ENCODE measurements at places on chromosomes 7 and 10.

- DNase-seq = no peak
Observed at GRCh38 chr10:123554656-123555055, 111.5 kb upstream of the GPR26 start.

GRCh38 chr10:14507176-14507575 is 176.5 kb upstream of the FRMD4A start:
- no peak for DNase-seq

DNA sequence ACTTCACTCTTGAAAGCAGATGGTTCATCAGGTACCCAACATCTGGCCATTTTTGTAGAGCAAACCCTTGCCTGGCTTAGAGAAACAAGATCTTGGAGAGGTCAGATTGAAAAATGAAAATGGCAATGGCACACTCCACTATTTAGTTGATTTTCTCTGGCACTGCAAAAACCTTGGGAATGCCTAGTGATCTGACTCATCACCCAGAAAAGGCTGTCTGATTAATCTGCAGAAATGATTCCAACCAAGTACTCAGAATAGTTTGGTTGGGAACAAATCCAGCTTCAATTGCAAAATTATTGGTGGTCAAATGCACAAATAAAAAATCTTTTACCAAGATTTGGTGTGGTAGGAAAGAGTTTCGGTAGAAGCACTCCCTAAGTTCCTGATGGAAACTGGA is 351.2 kb downstream of the PHTF2 start:
- no peak for DNase-seq

DNA sequence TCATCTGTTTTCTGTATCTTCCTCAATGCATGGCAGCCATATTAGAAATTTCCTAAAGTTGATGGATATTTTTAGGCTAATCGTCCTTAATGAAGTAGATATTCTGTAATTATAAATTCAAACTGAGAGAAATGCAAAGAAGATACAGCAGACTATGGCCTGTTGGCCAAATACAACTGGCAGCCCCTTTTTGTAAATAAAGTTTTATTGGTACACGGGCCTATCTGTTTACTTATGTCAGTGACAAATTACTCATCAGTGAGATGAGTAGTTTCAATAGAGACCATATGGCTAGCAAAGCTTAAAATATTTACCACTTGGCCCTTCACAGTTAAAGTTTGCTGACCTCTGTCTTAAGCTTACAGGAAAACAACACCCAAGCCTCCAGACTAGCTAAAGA is 112.3 kb downstream of the HTR7 start:
- DNase-seq = no peak

- no peak for DNase-seq
Observed at GRCh38 chr10:78458983-78459638, 425.4 kb downstream of the RPS24 start.

- no peak for DNase-seq
Observed at GRCh38 chr10:71695502-71696476, 23.8 kb downstream of the C10orf105 start.

GRCh38 chr7:44847920-44848634 is at the start of gene H2AZ2:
H2AZ2 (minus strand) TSS chr7:44848087; CDS start chr7:44847971, 116 bp downstream.
- DNase-seq = peak; percentile 100

- DNase-seq = no peak
Observed at GRCh38 chr7:55723621-55723941, 139.0 kb downstream of the SEPTIN14 start.

GRCh38 chr10:11205030-11205772 is 187.5 kb downstream of the CELF2 start:
- no peak for DNase-seq

DNA sequence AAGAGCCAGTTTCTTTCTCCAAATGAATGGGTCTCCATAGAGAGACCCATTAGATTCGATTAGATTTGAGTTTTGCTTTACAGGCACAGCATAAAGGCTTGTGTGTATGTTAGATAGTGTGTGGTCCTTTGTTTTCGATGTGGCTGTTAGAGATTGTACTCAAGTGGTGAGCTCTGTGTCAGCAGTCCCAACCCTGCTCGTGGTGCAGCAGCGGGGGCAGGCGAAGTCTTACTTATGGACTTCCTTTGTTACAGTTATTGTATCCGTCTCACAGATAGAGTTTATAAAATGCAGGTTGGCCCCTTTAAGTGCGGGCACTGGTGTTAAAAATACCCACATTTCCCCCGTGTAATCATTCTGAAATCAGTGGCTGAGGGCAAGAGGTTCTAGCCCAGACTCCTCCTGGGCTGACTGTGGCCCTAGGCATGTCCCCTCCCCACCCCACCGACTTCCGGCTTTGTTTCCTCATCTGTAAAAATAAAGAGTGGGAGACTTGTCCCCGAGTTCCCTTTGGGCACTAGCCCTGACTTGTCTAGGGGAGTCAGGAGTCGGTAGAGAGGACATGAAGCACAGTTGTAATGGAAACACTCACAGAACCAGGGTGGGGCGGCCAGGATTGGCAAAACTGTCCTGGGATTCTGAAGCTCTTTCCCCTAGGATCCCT is 28.6 kb downstream of the MTURN start:
- no peak for DNase-seq

GRCh38 chr10:119309423-119309770 is 102.0 kb downstream of the GRK5 start:
- DNase-seq = no peak

DNA sequence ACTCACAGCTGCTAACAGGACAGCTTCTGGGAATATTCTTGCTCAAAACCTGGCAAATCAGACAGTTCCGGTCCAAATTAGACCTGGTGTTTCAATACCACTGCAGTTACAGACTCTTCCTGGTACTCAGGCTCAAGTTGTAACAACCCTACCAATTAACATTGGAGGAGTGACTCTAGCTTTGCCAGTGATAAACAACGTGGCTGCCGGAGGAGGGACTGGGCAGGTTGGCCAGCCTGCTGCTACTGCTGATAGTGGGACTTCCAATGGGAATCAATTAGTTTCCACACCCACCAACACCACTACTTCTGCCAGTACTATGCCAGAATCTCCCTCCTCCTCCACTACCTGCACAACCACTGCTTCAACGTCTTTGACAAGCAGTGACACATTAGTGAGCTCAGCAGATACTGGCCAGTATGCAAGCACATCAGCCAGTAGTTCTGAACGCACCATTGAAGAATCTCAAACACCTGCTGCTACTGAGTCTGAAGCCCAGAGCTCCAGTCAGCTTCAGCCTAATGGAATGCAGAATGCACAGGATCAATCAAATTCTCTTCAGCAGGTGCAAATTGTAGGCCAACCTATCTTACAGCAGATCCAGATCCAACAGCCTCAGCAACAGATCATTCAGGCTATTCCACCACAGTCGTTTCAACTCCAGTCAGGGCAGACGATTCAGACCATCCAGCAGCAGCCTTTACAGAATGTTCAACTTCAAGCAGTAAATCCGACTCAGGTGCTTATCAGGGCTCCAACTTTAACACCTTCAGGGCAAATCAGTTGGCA is 2.1 kb downstream of the SP4 start:
- DNase-seq = no peak

GRCh38 chr7:2934211-2934731 is 90.2 kb upstream of the GNA12 start:
- DNase-seq = no peak

DNA sequence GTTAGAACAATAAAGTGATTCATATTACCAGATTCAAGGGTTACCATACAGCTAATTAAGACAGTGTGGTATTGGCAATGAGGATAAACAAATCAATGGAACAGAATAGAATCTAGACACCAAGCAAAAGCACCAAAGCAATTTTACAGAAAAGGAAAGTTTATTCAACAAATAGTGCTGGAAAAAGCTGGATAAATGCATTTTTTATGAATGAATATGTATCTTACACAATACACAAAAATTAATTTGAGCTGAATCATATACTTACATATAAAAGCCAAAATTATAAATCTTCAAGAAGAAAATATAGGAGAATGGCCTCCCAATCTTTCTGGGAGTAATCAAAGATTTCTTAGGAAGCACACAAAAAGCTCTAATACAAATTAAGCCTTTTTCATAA is 220.4 kb upstream of the PTN start:
- no peak for DNase-seq

GRCh38 chr7:127536741-127537140 is 48.7 kb downstream of the GCC1 start:
- DNase-seq = no peak

DNA sequence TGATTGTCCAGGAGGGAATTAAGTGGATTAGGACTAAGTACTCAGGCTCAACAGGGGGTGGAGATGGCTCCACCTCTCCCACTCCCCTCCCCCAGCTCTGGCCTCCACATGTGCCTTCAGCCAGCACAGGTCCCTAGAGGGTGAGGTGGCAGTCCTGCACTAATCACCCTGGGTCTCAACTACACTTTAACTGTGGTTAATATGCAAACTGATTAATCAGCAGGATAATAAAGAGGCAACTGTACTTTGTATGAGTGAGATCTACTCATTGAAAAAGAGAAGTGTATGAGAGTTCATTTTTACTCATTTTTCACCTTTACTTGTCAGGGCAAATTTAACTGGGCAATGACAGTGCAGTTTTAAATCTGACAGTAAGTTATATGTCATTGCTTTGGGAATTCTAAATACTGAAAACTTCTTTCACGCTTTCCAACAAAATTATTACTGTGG is 223.8 kb upstream of the CCDC6 start:
- no peak for DNase-seq

- DNase-seq = no peak
Observed at GRCh38 chr7:45988405-45989057, 67.5 kb upstream of the IGFBP3 start.

DNA sequence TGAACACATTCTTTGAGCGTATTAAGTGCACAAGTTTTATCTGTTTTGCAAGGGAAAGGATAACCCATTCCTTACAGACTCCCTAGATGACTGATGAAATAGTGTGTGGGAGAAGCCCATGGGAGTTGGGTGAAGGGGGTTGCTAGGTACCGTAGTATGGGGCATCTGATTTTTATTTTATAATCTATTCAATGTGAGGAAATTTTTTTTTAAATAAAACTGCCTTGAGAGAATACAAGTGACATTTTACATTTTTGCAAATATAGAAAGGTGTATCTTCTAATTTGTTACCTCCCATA is 1.4 kb downstream of the BTAF1 start:
- DNase-seq = no peak

- no peak for DNase-seq
Observed at GRCh38 chr10:63129888-63130287, 3.2 kb upstream of the NRBF2 start.

GRCh38 chr7:91373111-91373800 is 109.0 kb downstream of the FZD1 start:
- no peak for DNase-seq

DNA sequence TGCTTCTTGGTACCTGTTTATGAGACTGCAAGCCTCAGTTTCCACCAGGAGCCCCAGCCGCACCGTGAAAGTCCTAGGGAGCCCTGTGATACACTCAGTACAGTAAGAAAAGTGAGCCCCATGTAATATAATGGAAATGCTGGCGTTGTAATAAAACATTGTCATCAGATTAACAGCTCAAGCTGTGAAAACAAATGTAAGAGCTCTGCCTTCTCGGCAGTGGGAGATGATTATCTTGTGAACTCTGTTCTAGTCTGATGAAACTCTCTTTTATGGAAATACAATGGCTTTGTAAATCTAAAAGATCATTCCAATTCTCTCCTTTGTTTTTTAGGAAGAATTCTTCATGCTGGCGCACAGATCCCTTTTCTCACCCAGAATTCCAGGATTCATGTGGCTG is 299.9 kb downstream of the ABCA13 start:
- no peak for DNase-seq

DNA sequence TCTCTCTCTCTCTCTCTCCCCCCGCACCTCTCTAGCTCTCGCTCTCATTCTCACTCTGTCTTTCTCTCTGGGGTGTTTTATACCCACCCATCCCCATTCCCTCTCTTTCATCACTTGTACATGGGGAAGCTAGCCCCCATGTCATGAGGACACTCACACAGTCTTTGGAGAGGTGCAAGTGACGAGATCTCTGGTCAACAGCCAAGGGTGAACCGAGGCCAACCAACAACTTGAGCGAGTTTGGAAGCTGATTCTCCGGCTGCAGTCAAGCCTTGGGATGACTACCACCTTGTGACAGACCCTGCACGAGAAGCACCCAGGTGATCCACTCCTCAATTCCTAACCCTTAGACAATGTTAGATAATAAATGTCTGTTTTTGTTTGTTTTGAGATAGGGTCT is 10.1 kb upstream of the KBTBD2 start:
- DNase-seq = no peak

GRCh38 chr7:65269150-65269856 is 104.4 kb upstream of the ZNF92 start:
- DNase-seq = peak; percentile 44

DNA sequence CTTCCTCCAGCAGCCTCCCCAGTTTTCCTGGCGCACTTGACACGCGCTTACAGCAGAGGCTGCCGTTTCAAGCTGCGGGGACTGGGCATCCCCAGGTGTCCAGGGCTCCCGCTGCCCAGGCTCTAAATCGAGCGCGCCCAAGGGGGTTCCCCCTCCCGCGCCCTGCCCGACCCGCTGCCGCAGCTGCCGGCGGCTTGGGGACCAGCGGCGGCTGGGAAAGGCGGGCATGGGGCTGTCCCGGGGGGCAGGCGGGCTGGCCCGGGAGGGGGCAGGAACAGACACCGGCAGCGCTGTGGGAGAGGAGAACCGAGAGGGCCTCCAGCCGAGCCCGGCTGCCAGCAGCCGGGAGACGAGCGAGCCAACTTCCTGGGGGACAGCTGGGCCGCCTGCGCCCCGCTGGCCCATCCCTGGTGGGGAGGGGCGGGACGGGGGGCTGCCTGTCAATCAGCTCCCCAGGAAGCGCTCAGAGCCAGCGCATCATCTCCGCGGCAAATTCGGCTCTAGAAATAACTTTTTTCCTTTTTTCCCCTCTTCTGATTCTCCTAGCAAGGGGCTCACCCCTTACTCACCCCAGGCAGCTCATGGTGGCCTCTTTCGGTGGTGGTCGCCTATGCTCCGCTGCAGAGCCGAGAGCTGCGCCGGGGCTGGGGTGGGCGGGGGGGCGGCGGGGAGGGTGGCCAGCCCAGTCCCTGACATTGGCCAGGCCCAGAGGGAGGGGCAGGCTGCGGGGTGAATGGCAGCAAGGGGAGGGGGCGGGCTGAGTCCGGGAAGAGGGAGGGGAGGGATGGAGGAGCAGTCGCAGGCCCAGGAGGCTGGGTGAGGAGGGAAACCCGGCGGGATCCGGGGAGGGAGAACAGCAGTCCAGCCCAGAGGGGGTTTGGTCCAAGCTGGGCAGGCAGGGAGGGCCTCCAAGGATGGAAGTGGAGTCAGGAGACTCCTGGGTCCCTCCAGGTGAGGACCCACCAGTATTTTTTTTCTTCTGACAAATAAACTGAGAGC is 14.7 kb downstream of the GRID2IP start:
- no peak for DNase-seq

GRCh38 chr10:94677691-94678090 is 5.8 kb upstream of the CYP2C18 start:
- DNase-seq = no peak

GRCh38 chr10:116209781-116210180 is 63.2 kb downstream of the GFRA1 start:
- DNase-seq = no peak

- DNase-seq = no peak
Observed at GRCh38 chr10:6108631-6109443, 20.0 kb downstream of the RBM17 start.

- DNase-seq = no peak
Observed at GRCh38 chr10:89669985-89670384, 24.9 kb upstream of the PANK1 start.

- no peak for DNase-seq
Observed at GRCh38 chr7:76505168-76506080, 4.9 kb upstream of the UPK3B start.

GRCh38 chr10:122307669-122308416 is 36.7 kb downstream of the BTBD16 start:
- peak; percentile 94 for DNase-seq

GRCh38 chr7:5567790-5568189 is 144.2 kb upstream of the TNRC18 start:
- DNase-seq = no peak
